T-helper 2 cell treated with Interferon-gamma antibody and Interleukin-4, amounts not matched to agents 100 ng/mL and 5 ng/mL, for 36 hours (primary cell): ENCODE measurements at places on chromosomes 6 and 20. TPM values are rescaled to one million over a fixed set of nuclear protein-coding genes. Genes with fewer than 3 reads are reported as not detected.

The OPRL1 gene
- total RNA-seq: 0.70 and 0.89 TPM in 2 replicates

The HS3ST5 gene
- not detected in 2 replicates for total RNA-seq

The DUSP15 gene
- not detected in 2 replicates for total RNA-seq

The POM121L2 gene
- not detected in 2 replicates for total RNA-seq

The MYCT1 gene
- total RNA-seq: not detected in 2 replicates
